NCI-H1694 (cell line): ENCODE measurements at places on chromosomes 5 and 9.

DNA sequence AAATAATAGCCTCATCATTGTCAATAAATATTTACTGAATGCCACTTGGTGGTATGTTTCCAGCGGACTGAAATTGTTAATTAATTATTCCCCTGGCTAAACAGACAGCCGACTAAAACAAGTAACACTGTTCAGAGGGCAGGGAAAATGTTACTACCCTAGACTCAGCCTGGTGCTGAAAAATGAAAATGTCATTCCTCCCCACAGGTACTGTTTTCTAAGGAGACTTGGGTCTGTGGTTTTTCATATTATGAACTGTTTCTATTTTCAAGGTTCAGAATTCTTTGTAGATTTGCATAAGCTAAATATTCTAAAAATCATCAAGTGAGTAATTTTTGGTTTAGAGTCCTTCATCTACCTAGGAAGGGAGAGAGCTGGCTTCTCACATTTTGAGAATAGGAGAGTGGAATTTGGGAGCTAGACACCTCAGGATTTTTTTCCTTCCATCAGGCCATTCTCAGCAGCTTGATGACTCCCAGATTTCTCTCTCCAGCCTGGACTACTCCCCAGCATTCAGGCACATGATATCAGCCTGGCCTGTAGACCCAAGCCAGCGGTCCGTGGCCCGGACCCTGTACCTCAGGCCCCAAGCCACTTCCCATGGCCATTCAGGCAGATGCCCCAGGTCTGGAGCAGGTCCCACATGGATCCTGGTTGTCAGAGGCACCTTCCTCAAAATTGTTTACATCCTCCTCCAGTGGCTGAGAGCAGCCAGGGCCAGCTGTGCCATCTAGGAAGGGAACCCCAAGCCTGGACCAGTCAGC lies 24.4 kb downstream of the BHMT start:
- DNase-seq, result no peak

- no peak for DNase-seq
Measured at GRCh38 chr5:38782180-38782835, 63.5 kb upstream of the OSMR start.

DNA sequence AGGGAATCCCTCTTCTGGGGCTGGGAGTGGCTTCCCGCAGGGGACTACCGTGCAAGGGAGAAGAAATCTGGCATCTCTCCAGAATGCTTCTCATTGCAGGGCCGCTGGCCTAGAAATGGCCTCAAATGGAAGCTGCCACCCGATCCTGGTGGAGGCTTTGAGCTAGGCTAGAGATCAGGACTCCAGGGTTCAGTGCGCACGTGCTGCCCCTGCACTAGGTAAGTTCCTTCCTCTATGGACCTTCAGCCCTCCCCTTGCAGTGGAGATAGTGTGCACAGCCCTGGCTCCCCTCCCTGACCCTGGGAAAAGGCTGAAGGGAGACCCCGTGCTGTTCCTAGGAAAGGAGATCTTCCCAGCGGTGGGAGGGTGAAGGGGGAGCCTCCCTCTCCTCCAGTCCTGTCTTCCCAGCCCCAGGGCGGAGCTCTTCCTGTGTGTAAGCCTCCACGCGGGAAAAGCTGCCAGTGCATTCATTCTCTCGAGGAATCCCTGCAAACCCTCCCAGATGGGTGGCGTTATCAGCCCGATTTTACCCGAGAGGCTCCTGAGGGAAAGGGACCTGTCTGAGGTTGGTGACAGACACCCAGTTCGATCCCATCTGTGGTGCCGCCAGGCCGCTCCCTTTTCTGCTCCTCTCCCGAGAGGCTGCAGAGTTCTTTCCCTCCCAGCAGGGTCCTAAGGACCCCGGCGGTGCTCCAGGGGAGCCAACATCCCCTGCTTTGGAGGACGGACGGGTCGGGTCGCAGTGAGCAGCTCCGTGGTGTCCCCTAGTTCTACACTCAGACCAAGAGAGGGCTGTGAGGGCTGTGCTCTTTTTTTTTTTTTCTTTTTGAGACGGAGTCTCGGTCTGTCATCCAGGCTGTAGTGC lies 1.4 kb upstream of the CERCAM start:
- DNase-seq, result peak; percentile 34

GRCh38 chr9:33017283-33018041 lies 7.6 kb upstream of the DNAJA1 start:
- DNase-seq, result no peak

GRCh38 chr9:2789355-2789754 lies 54.5 kb downstream of the PUM3 start:
- no peak for DNase-seq

DNA sequence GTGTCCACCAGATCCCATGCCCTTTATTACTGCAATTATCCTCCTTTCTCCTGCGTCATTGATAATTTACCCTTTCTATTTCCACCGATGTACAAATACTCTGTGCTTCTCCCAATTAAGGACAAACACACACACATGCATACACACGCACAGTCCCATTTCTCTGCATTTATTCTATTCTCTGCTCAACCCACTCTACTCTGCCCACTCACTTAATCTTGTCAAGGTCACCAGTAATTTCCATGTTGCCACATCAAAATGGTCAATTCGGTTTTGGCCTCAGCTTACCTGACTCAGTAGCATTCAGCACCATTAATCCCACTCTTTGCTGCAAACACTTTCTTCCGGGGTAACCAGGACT lies 14.6 kb upstream of the STRBP start:
- no peak for DNase-seq

- no peak for DNase-seq
Measured at GRCh38 chr5:136350343-136350742, 15.0 kb downstream of the TRPC7 start.

DNA sequence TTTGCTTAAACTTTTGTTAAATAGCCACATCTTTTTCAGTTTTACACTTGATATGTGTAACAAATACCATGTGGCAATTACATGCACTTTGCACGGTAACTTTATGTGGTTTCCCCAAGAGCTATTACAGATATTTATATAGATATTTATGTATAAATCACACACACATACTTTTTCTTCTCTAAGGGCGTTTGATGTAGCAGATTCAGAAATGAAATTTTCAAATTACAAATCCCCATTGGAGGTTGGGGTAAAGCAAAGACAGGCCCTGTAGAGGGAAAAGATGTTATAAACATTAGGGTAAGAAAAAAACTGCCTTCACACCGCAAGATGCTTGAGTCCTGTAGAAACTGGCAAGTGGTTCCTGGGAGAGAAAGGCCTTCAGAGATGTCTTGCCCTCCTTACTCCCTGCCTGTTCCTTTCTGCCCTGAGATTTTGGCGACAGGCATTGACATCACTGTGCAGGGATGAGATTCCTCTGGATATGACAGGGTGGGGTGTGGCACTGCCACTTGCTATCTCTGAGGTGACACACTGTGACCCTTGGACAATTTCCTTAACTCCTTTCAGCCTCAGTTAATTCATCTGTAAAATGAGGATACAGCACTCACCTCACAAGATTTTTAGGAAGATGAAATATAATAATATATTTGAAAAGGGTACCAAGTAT lies 177.9 kb upstream of the TUT7 start:
- DNase-seq, result no peak

DNA sequence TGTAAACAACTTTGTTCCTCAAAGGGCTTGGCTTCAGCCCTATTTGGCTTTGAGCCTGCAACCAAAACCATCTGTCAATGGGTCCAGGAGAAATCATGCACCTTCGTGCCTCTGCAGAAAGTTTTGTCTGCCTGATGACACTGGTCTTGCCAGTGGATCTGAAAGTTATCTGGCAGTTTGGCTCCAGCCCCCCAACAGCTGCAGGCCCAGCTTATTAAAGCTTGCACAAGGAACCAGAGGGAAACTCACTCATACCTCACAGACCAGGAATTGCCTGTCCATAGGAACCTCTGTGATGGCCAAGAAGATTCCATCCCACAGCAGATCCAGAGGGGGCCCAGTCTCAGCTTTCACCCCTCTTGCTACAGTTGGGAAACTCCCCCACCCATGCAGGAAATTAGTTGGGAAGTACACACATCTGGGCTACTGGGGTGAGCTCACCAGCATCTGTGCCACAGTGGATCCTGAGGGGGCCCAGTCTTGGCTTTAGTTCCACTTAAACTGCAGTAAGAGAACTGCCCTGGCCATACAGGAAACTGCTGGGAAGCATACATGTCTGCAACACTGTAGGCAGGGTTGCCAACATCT lies 265.5 kb downstream of the GRIA1 start:
- DNase-seq, result no peak

GRCh38 chr5:122967085-122967484 lies 69.4 kb downstream of the PPIC start:
- no peak for DNase-seq

DNA sequence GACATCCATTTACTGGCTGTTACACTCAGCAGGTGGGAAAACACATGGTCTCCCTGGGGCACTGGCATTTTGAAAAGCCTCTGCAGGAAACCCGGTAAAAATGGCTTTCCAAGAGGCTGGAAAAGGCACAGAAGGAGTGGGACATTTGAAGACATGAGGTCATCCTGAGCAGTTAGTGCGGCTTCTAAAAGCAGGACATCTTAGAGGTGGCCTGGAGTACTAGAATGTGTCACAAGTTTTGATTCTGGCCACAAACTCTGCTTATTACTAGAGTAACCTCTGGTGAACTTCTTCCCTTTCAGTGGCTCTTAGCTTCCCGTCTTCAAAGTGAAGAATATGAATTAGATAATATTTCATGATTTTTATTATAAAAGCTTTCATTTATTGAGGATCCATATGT lies 423.0 kb upstream of the BRINP1 start:
- no peak for DNase-seq

DNA sequence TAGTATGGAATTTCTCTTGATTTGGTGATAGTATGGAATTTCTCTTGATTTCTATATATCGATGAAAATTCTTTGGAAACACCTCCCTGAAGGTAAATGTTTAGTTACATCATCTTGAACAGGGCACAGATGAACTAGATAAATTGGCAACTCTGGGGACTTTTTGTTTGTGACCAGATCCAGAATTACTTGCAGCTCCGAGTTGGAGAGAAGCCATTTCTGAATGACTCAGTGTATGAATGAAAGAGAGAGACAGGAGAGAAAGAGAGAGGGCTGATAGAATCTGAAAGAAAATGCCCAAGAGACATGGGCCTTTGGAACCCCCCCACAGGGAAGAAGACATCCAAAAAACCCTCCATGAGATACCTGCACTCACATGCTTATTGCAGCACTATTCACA lies 14.1 kb downstream of the TNFSF15 start:
- no peak for DNase-seq

GRCh38 chr5:80057099-80057498 lies 22.0 kb downstream of the THBS4 start:
- no peak for DNase-seq

DNA sequence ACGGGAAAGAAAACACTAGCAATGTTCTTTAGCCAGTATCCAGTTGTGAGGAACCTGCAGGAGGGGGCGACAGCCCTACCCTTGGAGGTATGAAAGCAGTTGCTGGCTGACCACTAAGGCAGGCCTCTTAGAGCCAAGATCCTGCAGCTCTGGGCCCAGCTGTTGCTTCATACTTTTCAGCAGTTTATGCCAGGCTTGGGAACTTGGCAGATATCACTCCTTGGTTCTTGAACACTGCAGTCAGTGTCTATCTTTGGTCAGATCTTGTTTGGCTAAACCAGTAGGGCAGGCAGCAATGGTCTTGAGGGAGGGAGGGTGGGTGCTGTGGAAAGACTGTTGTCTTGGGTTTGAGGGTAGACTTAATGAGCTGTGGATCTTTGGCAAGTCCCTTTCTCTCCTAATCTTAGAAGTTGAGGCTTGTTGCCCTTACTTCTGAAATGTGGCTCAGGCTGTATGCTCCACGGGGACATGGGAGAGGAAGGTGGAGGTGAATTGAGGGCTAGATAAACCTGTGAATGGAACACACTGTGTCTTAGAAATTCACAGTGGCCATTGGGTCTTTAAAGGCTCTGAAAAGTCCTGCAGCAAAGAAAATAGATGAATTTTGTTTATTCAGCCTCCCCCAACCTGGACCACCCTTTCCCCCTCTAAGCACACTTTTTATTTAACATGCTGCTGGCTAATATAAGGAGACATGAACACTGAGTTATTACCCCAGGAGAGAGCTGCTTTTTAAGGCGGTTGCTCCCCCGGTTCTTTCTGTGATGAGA lies 37.5 kb downstream of the ZNF618 start:
- no peak for DNase-seq

- DNase-seq, result no peak
Measured at GRCh38 chr5:178429156-178429468, 161.1 kb downstream of the COL23A1 start.

DNA sequence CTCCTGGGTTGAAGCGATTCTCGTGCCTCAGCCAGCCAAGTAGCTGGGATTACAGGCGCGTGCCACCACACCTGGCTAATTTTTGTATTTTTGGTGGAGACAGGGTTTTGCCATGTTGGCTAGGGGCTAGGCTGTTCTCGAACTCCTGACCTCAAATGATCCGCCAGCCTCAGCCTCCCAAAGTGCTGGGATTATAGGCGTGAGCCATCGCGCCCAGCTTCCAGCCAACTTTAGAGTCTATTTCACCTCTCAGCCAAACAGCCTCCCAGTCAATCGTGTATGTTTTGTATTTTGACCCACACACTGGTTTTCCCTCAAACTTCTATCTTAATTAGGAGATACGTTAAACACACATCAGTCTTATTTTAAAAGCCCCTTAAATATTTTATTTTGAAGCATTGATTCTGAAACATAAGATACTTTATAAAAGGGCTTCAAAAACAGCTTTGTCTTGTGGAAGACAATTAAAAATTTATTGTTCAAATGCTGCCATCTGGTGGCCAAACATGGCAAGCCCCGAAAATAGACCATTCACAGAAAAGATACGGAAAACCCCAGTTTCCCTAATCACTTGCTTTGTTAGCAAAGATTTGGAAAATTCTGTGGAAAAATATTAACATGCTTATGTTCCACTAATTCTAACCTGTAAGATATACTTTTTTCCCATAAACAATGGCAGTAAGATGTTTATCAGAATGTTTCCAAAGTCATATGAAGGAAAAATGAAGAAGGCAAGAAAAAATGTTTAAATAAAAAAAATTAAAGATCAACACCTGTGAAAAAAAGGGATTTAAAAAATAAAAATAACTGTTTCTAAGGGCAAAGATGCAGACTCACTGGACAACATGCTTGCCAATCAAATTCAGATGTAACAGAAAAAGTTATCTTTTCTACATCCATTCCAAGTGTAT lies 33.1 kb downstream of the APTX start:
- DNase-seq, result peak; percentile 48

DNA sequence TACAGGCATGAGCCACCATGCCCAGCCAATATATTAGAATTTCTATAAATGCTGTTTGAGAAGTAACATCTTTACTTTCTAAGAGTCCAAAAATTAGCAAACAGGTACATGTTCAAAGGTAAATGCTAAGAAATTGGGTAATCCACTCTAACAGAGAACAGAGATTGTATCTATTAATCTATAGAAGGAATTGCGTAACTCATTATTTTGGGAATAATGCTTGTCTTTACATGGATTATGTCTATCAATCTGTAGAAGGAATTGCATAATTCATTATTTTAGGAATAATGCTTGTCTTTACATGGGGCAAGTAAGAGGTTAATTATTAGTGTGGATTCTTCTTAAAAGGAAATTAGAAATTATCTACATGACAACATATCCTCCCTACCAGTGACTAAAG lies 30.5 kb downstream of the CCNH start:
- DNase-seq, result no peak

DNA sequence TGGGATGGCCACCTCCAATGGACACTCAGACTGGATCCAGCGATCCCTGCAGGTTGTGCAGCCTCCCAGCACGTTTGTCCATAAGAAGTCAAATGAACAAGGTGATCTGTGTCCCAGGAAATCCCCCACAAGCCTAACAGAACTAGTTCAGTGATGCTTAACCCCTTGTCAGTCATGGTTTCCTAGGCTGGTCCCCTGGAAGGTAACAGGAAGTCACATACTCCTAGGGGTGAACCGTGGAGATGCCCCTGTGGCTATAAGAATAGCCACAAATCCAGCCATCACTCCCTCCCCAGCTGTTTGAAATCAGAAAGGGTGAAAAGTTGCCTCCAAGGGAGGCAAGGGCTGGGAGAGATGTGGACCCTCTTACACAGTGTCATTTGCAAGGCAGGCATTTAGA lies 22.5 kb downstream of the PAX5 start:
- no peak for DNase-seq
